Activated gamma-delta T cell (primary cell): ENCODE measurements at places on chromosomes 6 and 20.

DNA sequence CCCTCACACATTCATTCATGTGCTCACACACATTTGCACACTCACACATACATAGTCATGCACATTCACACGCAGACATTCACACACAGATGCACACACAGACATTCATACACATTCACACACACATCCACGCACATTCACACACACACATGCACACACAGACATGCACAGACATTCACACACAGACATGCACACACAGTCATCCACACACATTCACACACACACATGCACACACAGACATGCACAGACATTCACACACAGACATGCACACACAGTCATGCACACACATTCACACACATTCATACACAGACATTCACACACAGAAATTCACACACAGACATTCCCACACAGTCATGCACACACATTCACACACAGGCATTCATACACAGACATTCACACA lies 147.3 kb downstream of the PACRG start:
- no peak for DNase-seq

GRCh38 chr20:59175002-59175401 lies 11.4 kb downstream of the ZNF831 start:
- DNase-seq, result no peak

- no peak for DNase-seq
These were observed 84.6 kb downstream of the DCDC2 start for GRCh38 chr6:24273096-24273870.

- no peak for DNase-seq
These were observed 9.0 kb upstream of the ZC3H12D start for GRCh38 chr6:149493761-149494320.

- DNase-seq, result no peak
These were observed 9.6 kb downstream of the TSPYL4 start for GRCh38 chr6:116244284-116244683.

- no peak for DNase-seq
These were observed 18.8 kb downstream of the HLA-E start for GRCh38 chr6:30507849-30508827.

DNA sequence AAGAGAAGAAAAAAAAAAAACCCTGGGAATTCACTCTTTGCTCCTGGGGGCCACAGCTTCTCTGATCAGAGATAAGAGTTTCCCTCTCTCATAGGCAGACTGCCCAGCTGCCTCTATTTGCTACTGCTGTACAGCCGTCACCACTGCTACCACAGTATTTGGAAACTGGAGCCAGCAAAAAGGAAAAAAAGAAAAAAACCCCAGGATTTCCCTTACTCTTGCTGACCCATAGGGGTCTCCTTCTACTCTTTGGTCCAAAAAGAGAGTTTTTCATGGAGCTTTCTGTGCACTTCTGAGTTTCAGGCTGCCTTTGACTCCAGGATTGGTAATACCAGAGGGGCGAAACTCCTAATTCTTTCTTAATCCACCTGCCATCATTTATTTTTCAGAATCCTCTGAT lies 89.7 kb downstream of the MDGA1 start:
- no peak for DNase-seq

DNA sequence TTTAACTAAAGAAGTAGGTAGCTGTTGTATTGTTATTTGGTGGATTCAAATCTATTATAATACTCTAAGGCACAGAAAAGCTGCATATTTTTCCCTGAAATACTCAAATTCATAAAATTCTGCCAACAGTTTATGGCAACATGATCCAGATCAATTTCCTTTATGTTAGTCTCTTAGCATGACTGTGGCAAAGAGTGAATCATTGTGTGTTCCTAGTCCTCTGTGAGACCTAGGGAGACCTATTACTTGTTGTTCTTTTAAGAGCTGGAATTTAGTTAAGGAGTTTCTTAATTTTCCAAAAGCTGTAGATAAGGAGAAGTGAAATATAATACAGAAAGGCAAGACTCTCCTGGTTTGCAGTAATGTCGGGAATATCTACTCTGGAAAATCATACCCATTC lies 149.6 kb downstream of the RIMS1 start:
- no peak for DNase-seq

DNA sequence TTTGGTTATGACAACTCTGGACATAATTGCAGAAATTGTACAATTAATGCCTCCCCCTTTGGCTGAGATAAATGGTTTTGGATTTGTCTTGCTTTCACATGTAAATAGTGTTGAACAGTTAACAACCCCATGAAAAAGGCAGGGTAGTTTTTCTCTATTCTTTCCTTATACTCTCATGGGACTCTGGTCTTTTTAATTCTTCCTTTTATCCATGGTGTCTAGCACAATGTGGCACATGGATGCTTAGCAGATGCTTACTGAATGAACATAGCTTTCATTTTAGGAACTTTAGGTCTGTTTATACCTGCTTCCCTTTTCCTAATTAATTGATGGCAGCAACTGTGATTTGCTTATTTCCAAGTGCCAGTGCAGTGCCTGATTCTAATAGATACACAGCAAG lies 75.6 kb downstream of the NCOA3 start:
- DNase-seq, result no peak
